ENCODE measurements at places on chromosomes 11 and 22. TPM values are rescaled to one million over a fixed set of nuclear protein-coding genes. Genes with fewer than 3 reads are reported as not detected.

- DNase-seq: peak; percentile 85
Observed at GRCh38 chr22:36349726-36350125, 38.0 kb downstream of the MYH9 start.

DNA sequence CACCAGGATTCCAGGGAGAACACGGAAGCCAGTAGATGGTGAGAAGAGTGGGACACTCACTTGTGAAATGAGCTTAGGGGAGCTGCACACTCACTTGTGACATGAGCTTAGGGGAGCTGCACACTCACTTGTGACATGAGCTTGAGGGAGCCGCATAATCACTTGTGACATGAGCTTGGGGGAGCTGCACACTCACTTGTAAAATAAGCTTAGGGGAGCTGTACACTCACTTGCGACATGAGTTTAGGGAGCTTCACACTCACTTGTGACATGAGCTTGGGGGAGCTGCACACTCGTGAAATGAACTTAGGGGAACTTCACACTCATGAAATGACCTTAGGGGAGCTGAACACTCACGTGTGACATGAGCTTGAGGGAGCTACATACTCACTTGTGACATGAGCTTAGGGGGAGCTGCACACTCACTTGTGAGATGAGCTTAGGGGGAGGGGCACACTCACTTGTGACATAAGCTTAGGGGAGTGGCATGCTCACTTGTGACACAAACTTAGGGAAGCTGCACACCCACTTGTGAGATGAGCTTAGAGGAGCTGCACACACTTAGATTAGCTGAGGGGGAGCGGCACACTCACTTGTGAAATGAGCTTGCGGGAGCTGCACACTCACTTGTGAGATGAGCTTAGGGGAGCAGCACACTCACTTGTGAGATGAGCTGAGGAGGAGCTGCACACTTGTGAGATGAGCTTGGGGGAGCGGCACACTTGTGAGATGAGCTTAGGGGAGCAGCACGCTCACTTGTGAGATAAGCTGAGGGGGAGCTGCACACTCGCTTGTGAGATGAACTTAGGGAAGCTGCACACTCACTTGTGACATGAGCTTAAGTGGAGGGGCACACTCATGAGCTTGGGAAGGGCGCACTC, 59.0 kb downstream of the NCAPD3 start:
- no peak for DNase-seq

DNA sequence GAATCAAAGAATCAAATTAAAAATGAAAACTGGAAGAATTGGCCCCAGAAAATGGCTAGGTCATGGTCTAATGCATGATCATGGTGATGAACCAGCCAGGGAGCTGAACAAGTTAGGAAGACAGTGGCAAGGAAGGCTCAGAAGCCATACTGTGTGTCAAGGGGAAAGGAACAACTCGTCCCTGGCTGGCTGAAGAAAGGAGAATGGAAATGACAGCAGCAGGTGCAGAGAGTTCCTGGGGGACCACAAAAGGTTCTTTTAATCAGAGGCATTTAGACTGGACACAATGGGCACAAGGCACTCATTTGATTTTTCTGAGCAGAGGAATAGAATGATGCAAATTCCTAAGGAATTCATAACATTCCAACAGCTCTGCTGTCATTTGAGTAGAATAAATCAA, 209.9 kb downstream of the LARGE1 start:
- no peak for DNase-seq

DNA sequence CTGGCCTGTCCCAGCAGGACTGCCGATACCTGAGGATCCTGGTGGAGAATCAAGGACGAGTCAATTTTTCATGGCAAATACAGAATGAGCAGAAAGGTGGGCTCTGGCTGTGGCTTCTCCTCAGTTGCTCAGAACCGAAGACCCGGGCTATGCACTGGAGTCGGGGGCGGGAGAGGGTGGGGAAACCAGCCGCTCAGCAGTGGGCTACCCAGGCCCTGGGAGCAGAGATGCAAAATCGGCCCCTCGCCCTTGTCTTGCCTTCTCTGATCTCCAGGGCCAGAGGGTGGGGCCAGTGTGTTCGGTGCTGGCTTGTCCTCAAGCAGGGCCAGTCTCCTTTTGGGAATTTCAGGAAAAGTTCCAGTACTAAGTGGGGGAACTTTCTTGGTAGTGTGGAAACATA, 18.4 kb upstream of the GLB1L2 start:
- no peak for DNase-seq

DNA sequence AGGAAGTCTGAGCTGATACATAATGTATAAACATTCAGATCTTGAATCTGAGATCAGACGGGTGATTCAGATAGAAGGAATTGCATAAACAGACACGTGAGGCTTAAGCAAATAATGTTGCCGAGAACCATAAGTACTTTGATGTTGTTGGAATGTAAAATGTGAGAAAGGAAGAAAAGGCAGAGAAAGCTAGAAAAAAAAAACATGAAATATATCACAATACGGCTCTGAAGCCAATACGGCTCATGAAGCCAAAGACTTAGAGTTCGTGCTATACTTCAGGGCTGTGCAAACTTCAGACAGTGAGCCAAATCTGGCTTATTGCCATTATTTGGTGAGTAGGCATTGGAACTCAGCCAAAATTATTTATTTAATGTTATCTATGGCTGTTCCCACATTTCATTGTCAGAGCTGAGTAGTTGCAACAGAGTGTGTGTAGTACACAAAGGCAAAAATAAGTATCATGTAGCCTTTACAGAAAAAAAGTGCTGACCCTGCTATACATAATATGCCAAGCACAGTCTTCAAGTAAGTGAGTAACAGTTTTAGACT, 673.3 kb downstream of the CNTN5 start:
- DNase-seq: no peak

GRCh38 chr22:33917744-33918406, 2.4 kb downstream of the LARGE1 start:
- no peak for DNase-seq

- DNase-seq: no peak
Observed at GRCh38 chr11:8746331-8746974, 63.9 kb downstream of the RPL27A start.

DNA sequence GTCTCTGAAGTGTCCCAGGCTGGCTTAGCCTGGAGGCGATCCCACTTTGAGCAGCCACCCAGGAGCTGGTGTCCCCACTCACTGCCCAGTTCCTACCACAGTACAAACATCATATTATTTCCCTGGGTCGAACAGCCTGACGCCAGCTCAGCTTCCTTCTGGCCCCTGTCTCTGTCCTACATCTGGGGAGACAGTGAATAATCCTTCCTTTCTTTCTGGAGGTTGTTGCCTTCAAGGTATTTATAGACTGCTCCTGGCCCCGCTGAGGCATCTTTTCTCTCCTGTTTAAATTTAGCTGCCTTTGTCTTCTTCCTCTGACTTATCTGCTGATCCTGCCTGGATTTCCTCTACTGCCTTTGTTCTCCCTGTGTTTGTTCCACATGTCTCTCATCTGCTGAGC, 56.8 kb upstream of the LRRC55 start:
- no peak for DNase-seq

GRCh38 chr11:64482588-64482987, 108.4 kb upstream of the SLC22A12 start:
- DNase-seq: no peak

The ADM2 gene
- 0.25 TPM for total RNA-seq

Measured in dermis microvascular lymphatic vessel endothelial cell (primary cell).